ENCODE measurements at places on chromosomes 16 and 17. TPM values are rescaled to one million over a fixed set of nuclear protein-coding genes. Genes with fewer than 3 reads are reported as not detected.

CCDC154 gene
- 1.3 TPM for total RNA-seq

SGSH gene
- 10.9 TPM for total RNA-seq

SNAI3 gene
- total RNA-seq = 3.1 TPM

OR1A1 gene
- total RNA-seq = not detected

HLF gene
- total RNA-seq = 22.6 TPM

CLDN7 gene
- 1.6 TPM for total RNA-seq

HS3ST3B1 gene
- total RNA-seq = 1.2 TPM

TNK1 gene
- total RNA-seq = 1.8 TPM

NTN1 gene
- total RNA-seq = 60.3 TPM

WWP2 gene
- total RNA-seq = 21.3 TPM

SCPEP1 gene
- total RNA-seq = 70.2 TPM

BRIP1 gene
- 0.22 TPM for total RNA-seq

GRCh38 chr16:80319181-80319580 lies 221.6 kb upstream of the DYNLRB2 start:
- no peak for DNase-seq
- no peaks in the 10 kb centered on the region for H3K4me1 ChIP-seq
- no peaks in the 10 kb centered on the region for H3K36me3 ChIP-seq
- H3K27ac ChIP-seq = no peak overlapping the region
- no peak overlapping the region for H3K4me3 ChIP-seq
- peaks cover 54% of the 10 kb centered on the region for H3K27me3 ChIP-seq

DNA sequence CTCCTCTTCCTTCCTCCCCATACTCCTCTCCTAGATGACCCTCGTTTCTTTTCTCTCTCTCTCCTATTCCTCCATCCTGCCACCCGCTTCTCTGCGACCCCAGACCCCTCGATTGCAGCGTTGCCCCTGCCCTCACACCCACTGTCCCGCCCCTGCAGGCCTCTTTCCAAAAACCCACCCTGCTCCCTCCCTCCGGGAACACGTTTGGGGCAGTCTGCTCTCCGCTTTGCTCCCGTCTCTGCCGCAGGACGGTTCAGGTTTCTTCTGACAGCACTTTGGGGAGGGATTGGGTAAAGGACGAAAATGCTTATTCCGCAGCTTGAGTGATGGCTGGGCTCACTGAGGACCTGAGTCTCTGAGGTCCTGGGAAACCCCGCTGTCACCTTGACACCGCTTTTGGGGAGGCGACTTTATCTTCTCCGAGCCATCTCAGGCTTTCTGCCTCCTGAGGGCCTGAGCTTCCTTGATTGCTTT lies 690 bp downstream of the NDE1 start:
- DNase-seq = no peak
- H3K36me3 ChIP-seq = peaks cover 11% of the 10 kb centered on the region
- H3K27me3 ChIP-seq = no peaks in the 10 kb centered on the region
- H3K4me3 ChIP-seq = peak overlapping the region; percentile 80
- peaks cover 57% of the 10 kb centered on the region for H3K4me1 ChIP-seq

DNA sequence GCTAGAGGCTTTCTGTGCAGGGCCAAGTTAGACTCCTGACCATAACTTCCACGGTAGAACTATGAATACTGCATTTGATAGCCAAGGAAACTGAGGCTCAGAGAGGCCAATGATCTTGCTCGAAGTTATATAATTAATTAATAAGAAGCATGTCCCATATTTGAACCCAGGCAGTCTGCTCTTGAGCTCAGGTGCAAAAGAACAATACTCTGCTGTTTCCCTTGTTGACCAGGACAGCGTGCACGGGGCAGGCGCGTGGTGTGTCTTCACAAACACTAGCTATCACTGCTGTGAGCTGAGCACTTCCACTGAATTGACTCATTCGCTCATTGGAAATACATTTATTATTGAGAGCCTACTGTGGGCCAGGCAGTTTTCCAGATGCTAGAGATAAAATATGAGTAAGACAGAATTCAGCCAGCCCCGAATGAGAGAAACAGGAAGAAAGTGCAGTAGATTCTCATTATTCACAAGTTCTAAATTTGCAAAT lies 1.6 kb downstream of the CHD9 start:
- peaks cover 66% of the 10 kb centered on the region for H3K4me1 ChIP-seq
- peak overlapping the region; percentile 75 for H3K4me3 ChIP-seq
- H3K27ac ChIP-seq = peak overlapping the region; percentile 94
- DNase-seq = no peak
- H3K27me3 ChIP-seq = no peaks in the 10 kb centered on the region

GRCh38 chr17:70123193-70123592 lies 46.1 kb upstream of the KCNJ2 start:
- H3K4me3 ChIP-seq = no peak overlapping the region
- no peak for DNase-seq
- no peaks in the 10 kb centered on the region for H3K36me3 ChIP-seq
- no peak overlapping the region for H3K27ac ChIP-seq
- no peaks in the 10 kb centered on the region for H3K27me3 ChIP-seq

DNA sequence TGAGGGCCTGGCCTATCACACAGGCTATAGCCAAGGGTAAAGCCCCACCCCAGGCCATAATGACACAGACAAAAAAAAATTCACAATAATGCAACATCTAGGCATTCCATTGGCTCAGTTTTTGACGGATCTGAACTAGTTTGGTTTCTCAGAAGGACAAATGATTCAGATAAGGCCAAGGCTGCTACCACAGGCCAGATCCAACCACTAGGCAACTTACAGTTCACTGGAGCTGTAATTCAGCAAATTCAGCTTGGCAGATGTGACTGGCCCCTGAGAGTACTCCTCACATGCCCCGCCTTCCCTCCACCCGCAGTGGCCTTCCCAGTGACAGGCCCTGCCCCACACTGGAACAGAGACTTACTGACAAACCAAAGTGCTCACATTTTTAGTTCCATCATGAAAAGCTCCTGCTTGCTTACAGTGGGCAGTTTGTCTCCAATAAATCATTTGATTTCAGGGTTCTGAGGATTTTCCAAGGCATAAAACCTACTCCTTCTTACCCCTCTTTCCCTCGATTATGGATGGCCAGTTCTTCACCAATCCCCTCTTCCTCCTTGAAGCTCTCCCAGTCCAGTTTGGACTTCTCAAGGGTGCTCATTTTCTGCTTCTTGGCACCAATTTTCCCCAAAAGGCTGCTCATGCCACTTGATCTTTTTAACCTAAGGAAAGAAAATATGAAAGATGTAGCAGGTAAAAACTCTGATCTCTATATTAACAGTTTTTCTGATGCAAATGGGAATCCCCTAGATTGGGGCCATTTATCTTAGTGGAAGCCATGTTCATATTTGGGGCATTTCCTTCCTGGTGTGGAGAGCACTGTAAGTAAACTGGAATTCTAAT lies 53.3 kb upstream of the BCAR1 start:
- H3K4me1 ChIP-seq = peaks cover 39% of the 10 kb centered on the region
- peak overlapping the region; percentile 33 for H3K4me3 ChIP-seq
- H3K27me3 ChIP-seq = no peaks in the 10 kb centered on the region
- H3K36me3 ChIP-seq = peaks cover 36% of the 10 kb centered on the region
- DNase-seq = peak; percentile 41
- H3K27ac ChIP-seq = peak overlapping the region; percentile 86

GRCh38 chr16:57566436-57566835 lies 24.0 kb downstream of the ADGRG5 start:
- peaks cover 59% of the 10 kb centered on the region for H3K27me3 ChIP-seq
- no peak for DNase-seq
- H3K4me3 ChIP-seq = no peak overlapping the region
- no peaks in the 10 kb centered on the region for H3K4me1 ChIP-seq
- no peaks in the 10 kb centered on the region for H3K36me3 ChIP-seq

DNA sequence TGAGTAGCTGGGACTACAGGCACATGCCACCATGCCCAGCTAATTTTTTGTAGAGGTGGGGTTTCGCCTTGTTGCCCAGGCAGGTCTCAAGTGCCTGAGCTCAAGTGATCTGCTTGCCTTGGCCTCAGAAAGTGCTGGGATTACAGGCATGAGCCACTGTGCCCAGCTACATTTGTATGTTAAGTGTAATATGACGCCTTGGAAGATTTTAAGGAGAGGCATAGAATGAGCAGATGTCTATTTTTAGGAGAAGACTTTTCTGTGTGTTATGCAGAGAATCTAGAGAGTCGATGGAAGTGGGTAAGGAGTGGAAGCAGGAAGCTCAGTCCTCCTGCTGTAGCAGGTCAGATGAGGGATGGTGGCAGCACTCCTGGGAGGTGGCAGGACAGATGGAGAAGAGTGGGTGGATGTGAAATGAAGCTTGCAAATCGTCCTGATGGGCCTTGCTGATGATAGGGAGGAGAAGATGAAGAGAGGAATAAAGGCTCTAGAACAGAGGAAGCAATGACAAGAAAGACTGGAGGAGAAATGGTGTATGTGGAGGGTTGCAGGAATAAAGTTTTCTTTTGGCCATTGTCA lies 125.3 kb downstream of the SHISA6 start:
- no peak overlapping the region for H3K4me3 ChIP-seq
- H3K36me3 ChIP-seq = no peaks in the 10 kb centered on the region
- peaks cover 11% of the 10 kb centered on the region for H3K27me3 ChIP-seq
- no peak for DNase-seq
- H3K27ac ChIP-seq = no peak overlapping the region
- H3K4me1 ChIP-seq = no peaks in the 10 kb centered on the region

DNA sequence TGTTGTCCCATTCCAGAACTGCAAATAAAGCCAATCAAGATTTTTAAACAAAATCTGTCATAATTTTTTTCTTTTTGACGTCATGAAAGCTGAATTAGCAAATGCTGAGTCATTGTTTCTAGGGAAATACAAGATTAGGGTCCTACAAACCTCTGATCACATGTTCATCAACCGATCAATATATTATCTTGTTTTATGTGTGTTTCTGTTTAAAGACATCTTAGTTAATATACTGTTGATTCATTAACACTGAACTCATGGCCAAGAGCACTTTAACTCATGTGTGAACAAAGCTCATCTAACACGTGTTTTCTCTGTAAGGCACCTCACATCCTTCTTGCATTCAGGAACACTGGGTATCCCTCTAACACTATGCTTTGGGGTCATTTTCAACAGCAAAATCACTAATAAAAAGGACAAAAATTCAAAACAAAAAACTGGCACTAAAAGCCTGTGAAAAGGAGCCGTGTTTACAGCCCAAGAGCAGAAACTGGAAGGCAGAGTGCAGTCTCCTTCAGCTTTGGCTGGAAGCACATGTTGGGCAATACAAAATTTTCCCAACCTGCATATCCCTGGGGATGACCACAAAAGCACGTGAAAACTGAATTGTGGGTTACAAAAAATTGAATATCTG lies 102.5 kb downstream of the PARN start:
- no peaks in the 10 kb centered on the region for H3K27me3 ChIP-seq
- DNase-seq = no peak
- H3K27ac ChIP-seq = peak overlapping the region; percentile 13
- no peaks in the 10 kb centered on the region for H3K36me3 ChIP-seq

DNA sequence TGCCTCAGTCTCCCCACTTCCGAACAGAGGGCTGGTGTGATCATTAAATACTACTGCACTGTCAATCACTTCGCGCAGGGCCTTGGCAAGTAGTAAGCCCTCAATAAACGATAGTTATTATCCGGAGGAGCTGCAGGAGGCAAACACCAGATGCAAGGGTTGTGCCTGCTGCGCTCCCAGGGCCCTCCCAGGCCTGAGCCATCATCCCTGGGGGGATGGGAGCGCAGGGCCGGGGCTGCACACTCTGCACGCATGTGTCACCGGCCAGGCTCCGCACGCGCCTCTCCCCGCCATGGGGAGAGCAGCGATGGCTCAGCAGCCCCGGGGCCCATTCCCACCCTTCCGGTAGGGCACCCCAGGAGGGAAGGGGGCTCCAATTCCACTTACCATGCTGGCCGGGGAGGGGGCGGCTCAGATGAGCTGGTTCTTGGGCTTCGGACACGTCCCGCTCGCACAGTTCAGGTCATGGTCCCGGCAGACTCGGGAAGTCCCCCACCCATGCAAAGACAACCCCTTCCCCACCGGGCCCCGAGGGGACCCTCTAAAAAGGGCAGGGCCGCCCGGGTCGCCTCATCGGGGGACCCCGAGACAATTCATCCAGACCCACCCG lies 681 bp downstream of the XPO6 start:
- peaks cover 31% of the 10 kb centered on the region for H3K4me1 ChIP-seq
- peak; percentile 68 for DNase-seq
- H3K27ac ChIP-seq = peak overlapping the region; percentile 87
- no peaks in the 10 kb centered on the region for H3K27me3 ChIP-seq

- peak overlapping the region; percentile 2 for H3K27ac ChIP-seq
- H3K4me1 ChIP-seq = peaks cover 31% of the 10 kb centered on the region
- no peak overlapping the region for H3K4me3 ChIP-seq
- H3K27me3 ChIP-seq = no peaks in the 10 kb centered on the region
- H3K36me3 ChIP-seq = no peaks in the 10 kb centered on the region
Observed at GRCh38 chr16:53973021-53973420, 269.1 kb downstream of the FTO start.

DNA sequence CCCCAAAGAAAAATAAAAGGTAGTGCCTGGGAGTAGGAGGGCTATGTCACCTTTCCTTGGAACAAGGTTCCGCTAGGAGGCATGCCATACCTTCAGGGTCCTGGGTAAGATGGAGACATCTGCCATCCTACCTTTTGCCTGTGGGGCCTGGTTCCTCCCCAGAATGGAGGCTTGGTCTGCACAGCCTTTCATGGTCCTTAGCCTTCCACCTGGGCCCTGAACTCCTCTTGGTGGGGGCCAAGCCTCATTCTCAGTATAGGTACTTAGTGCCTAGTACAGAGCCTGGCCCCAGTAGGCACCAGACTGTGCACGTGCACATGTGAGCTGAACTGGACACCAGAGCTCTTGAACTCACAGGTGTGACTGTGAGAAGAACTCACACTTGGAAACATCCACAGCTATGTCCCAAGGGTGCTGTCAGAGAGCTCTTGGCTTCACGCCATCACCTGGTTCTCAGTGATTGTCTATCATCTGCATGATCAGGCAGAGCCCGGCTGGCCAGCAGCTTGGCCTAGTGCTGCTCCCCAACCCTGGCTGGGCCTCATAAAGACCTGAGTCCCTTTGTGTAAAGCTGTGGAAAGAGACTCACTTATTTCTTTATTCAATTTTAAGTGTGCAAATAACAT lies 143.2 kb downstream of the SOCS1 start:
- no peaks in the 10 kb centered on the region for H3K27me3 ChIP-seq
- DNase-seq = no peak
- no peak overlapping the region for H3K27ac ChIP-seq
- H3K36me3 ChIP-seq = peaks cover 14% of the 10 kb centered on the region

DNA sequence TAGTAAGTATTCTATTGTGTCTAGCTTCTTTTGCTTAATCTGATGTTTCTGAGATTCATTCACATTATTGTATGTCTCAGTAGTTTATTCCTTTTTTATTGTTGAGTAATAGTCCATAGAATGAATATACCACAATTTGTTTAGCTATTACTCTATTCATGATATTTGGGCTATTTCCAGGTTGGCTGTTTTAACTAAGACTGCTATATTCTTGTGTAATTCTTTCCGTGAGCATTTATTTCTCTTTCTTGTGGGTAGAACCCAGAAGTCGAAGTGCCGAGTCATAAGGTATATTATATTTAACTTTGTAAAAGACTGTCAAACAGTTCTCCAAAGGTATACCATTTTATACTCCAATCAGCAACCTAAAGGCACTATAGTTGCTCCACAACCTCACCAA lies 160.8 kb downstream of the ANKFN1 start:
- H3K27me3 ChIP-seq = peaks cover 8% of the 10 kb centered on the region
- H3K4me1 ChIP-seq = peaks cover 13% of the 10 kb centered on the region
- H3K27ac ChIP-seq = no peak overlapping the region

GRCh38 chr17:71649941-71650350 lies 470.9 kb upstream of the SOX9 start:
- no peak overlapping the region for H3K27ac ChIP-seq
- H3K36me3 ChIP-seq = no peaks in the 10 kb centered on the region
- DNase-seq = no peak

- no peak overlapping the region for H3K4me3 ChIP-seq
- H3K36me3 ChIP-seq = no peaks in the 10 kb centered on the region
- H3K4me1 ChIP-seq = no peaks in the 10 kb centered on the region
- peak overlapping the region; percentile 35 for H3K27ac ChIP-seq
Observed at GRCh38 chr17:14353861-14354474, 53.1 kb downstream of the HS3ST3B1 start.
